ENCODE measurements at places on chromosomes 2 and 18.

- no peak for DNase-seq
Measured at GRCh38 chr18:49621717-49622351, 60.0 kb downstream of the LIPG start.

- DNase-seq = no peak
Measured at GRCh38 chr2:126660971-126661370, 5.0 kb downstream of the GYPC start.

GRCh38 chr2:203697190-203697589 is 9.2 kb upstream of the CD28 start:
- no peak for DNase-seq

DNA sequence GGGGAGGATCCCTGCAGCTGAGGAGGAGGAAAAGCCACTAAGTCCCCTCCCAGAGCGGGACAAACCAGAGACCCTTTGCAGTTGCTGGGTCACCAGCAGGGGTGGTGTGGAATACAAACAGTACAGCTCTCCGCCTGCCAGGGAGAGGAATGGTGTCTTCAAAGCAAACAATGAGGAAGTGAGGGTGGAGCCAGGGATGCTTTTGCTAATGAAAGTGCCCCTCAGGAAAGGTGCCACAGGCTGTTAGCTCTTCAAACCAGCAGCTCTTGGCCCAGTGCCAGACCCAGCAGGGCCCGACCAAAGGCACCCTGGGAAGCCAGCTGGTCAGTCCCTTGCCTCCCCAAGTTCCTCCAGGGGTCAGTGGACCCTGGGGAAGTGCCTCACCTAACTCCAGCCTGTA is 102.8 kb downstream of the HIBCH start:
- peak; percentile 61 for DNase-seq

DNA sequence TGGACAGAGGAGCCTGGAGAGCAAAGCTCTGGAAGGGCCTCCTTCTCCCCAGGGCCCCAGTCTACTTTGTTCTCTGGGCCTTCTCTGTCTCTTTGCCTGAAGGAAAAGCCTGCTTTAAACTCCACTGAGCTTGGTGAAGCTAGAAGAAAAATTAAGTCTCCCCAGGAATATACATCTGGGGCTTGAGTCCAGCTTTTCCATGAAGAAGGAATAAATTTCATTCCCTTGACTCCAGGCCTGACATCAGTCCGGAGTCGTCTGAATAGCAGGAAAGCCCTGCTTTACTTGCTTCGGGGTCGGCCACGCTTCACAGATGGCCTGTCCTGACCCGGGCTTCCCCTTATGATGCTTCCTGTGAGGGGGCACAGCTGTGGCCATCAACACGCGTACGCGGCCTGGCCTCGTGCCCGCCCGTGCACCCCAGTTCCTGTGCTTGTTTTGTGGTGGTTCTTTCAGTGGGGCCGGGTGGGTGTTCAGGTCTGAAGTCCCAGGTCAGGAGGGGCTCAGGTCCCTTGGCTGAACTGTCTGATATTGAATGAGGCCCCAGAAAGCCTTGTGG is 73.6 kb downstream of the ACOXL start:
- no peak for DNase-seq

DNA sequence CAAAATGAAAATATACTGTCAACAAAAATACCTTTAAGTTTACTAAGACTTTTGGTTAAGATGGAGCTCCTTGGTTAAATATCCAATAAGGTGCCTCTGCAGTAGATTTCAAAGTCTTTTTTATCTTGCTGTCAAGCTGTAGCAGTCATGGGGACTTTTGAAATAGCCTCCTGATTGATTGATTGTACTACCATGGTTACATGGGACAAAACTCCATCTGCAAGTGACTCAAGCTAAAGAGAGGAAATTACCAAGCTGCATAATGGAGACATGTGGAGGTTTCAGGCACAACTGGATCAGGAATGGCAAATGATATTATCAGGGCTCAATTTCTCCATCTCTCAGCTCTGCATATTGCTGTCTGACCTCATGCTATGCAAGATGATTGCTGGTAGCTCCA is 73.4 kb upstream of the ST8SIA3 start:
- no peak for DNase-seq

- no peak for DNase-seq
Measured at GRCh38 chr2:15645300-15645699, 53.6 kb downstream of the DDX1 start.

DNA sequence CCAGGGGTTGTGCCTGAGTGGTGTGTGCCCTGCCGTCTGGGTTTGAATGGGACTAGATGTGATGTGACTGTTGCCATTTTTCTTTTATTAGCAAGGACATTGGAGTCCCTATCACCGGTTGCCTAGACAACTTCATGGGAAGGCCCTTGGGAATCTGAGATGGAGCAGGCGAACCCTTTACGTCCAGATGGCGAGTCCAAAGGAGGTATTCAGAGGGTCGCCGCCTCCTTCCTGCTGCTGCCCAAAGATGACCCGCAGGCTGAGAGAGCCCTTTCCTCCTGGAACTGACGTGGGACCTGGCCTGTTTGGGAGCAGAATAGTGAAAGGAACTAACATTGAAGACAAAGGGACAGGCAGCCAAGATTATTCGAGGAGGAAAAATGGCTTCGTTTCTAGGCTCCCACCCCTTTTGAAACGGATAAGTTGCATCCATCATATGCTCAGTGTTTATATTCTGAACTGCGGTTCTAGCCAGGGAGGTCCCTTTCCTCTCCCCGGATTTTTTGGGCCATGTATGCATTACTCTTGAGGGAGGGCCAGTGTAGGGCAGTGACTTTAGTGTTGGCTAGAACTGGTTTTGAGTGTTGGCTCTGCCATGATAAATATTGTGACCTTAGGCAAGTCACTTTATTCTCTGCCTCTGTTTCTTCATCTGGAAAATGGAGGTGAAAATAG is 673 bp downstream of the CENPO start:
- no peak for DNase-seq

DNA sequence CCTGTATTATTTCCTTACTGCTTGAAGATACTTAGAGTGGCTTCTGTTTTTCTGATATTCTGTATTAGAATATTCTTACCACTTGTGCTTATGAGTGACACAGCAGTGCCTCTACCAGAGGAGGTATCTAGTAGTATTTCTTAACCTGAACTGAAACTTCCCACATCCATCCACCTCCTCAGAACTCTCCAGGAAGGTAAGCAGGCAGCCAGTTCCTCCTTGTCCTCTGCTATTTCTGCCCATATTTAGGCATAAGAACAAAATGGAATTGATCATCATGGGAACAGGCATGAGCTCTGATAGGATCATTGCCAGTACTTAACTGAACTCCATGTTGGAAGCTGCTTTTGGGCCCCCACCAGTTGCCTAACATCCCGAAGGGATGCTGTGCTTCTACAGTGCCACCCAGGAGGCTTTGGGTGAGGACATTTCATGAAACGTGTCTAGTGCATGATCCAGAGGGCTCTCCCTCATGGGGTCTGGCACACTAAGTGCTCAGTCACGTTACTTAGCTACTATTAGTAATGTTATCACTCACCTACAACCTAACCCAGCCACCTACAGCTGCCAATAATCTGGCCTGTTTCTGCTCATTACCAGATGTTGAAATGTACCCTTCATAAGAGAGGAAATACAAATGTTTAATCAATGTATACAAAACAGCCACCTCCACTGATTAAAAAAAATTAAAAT is 520.7 kb downstream of the EIPR1 start:
- DNase-seq = no peak

GRCh38 chr2:176167398-176167797 is 10.3 kb downstream of the HOXD3 start:
- no peak for DNase-seq

GRCh38 chr2:228038967-228039366 is 142.5 kb downstream of the SPHKAP start:
- DNase-seq = no peak

DNA sequence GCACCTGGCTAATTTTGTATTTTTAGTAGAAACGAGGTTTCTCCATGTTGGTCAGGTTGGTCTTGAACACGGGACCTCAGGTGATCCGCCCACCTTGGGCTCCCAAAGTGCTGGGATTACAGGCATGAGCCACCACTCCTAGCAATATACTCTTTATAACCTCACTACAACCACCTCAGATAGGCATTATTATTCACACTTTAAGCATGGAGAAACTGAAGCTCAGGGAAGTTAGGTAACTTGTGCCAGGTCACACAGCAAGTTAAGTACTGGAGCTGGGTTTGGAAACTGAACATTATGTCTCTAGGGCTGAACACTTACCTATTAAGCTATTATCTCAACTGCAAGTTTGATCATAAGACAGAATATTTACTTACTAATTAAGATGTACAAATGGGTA is 42.6 kb upstream of the ACTR2 start:
- no peak for DNase-seq

GRCh38 chr2:74908748-74909444 is 49.5 kb upstream of the POLE4 start:
- no peak for DNase-seq

- no peak for DNase-seq
Measured at GRCh38 chr2:4291430-4291829, 588.1 kb downstream of the DCDC2C start.

- DNase-seq = no peak
Measured at GRCh38 chr18:62030091-62030985, 137.5 kb upstream of the RNF152 start.

- no peak for DNase-seq
Measured at GRCh38 chr2:148253685-148254084, 232.8 kb downstream of the MBD5 start.

DNA sequence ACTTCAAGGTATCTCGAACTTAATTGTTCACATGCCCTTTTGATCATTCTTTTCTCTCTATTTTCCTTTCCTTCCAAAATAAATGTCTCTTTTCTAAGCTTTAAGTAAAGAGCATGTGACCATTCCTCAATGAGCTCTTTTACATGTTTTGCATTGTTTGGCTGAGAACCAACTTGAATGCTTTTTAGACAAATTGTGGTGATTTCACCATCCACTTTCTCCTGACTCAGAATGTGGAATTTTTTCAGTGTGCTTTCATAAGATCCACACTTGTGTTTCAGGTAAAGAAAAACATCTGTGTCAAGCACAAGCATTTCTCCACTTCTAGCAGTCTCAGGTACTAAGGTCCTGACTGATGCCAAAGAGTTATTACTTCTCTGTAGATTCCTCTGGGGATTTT is 10.7 kb downstream of the RBM43 start:
- no peak for DNase-seq

DNA sequence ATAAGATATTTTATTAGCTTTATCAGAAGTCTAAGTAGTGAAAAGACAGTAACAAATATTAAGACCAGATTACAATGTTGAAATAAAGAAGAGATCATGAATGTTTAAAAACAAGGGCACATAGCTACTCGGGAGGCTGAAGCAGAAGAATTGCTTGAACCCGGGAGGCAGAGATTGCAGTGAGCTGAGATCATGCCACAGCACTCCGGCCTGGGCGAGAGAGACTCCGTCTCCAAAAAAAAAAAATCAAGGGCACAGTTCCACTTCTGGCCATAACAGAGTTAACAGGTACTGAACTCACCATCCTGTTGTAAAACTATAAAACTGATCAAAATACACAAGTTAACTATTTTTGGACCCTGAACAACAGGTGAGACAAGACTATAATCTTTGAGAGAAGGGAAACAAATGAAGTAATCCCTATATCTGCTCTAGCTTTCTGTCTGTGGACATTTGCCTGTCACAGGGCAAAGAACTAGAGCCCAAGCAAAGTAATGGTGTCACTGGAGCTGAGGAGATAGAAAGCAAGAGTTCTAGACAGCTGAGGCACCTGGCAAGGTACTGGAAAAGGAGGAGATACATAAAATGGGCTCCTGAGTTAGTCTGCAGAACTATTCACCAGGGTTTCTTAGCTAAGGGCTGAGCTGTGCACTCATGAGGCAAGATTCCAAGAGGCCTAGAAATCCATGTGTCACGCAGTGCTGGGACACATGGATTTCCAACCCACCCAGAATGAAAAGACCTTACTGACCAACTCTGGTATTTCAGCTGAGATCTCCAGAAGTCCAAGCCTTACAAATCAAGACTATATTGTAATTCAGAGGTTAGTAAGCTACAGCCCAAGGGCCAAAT is 15.2 kb downstream of the MMADHC start:
- DNase-seq = no peak
